ENCODE measurements at places on chromosomes 5 and 9.

GRCh38 chr9:23731353-23731752, 94.7 kb downstream of the ELAVL2 start:
- no peak for DNase-seq

GRCh38 chr5:163770625-163771024, 265.2 kb downstream of the MAT2B start:
- DNase-seq = no peak

- peak; percentile 78 for DNase-seq
These were observed 6.4 kb downstream of the TSPAN17 start for GRCh38 chr5:176653401-176654385.

GRCh38 chr5:136079195-136079985, 50.6 kb downstream of the TGFBI start:
- no peak for DNase-seq

DNA sequence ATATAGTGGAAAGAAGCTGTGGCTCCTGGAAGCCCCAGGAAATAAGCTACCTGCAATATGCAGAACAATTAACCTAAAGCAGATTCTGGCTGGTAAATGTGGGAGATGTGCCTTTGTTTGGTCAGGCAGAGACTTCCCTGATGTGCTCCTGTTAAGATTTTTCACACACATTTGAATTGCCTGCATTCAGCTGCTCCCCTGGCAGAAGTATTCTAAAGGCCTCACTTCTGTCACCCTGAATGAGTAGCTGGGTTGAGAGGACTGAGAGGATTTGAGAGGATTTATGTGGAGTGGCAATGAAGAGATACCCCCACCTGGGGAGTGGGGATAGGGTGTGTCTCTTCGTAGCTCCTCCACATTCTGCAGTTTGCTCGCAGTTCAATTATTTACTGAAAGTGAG, 130.5 kb downstream of the ST8SIA4 start:
- no peak for DNase-seq

DNA sequence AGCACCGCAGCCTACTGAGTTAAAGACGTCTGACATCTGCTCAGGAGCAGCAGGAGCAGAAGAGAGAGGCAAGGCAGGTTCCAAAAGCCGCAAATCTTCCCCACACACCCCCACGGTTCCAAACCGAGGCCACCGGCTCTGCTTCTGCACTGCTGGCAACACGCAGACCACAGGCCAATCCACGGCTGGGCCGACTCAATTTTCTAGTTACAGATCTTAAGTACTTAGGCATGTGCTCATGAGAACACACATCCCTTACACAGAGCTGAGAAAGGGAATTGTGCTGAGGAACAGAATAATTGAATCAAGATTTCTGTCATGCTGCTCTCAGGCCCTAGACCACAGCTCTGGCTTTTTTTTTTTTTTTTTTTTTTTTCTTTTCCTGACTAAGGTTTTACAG, 32.6 kb downstream of the PAX5 start:
- DNase-seq = no peak

All from stimulated activated CD4-positive, alpha-beta T cell treated with anti-CD3 and anti-CD28 coated beads, Interleukin-2, amount 100 ng/mL, for 24 hours (primary cell).